ENCODE measurements at places on chromosomes 1 and 21.
A peak's percentile ranks its signal among the peaks of the same experiment; 100 is the strongest.

- DNase-seq: no peak
Measured at GRCh38 chr1:119869995-119870394, 26.3 kb downstream of the ADAM30 start.

DNA sequence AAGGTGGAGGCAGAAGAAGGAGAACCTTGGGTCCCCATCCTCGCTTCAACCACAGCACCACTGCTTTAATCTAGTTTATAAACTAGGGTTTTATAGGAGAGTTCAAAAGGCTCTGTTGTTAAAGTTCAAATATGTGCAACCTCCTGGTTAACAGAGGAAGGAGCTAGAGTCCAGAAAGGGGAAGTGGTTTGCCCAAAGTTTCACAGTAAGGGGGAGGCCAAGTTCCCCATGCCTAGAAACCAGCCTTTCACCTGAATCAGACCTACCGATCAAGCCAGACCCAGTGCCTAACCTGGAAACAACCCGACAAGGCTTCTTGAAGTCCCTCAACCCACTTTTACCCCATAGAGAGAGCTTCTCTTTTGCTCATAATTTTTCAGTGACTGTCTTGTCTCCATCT lies 106.5 kb downstream of the PLPP3 start:
- DNase-seq: no peak

DNA sequence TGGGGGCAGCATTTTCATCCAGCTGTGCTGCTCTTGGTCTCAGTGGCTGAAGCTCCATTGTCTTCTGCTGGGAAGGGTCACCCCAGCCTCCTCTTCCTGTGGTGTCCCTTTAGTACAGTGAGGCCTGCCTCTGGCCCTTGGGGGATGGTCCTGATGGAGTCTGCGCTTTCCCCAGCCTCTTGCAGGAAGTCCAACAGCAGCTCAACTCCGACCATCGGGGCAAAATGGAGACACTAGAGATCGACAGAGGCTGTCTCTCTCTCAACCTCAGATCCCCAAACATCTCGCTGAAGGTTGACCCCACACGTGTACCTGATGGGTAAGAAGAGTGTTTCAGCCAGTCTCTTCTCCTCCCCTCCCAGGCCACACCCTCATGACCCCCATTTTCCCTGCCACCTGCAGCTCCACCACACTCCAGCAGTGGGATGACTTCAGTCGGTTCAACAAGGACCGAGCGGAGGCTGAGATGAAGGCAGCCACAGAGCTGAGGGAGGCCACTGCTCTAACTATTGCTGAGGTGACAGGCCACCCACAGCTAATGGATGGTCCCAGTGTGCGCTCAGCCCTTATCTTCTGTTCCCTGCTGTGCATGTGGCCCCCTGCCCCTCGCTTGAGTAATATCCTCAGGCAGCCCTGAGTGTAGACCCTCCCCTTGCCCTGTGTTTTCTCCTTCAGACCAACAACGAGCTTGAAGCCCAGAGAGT lies 2.0 kb upstream of the ADPRS start:
- DNase-seq: no peak

- no peak for DNase-seq
Measured at GRCh38 chr1:50959303-50959912, 659 bp downstream of the FAF1 start.

- DNase-seq: no peak
Measured at GRCh38 chr1:165218731-165219130, 137.8 kb downstream of the LMX1A start.

GRCh38 chr1:9373619-9374018 lies 80.9 kb downstream of the SPSB1 start:
- no peak for DNase-seq

DNA sequence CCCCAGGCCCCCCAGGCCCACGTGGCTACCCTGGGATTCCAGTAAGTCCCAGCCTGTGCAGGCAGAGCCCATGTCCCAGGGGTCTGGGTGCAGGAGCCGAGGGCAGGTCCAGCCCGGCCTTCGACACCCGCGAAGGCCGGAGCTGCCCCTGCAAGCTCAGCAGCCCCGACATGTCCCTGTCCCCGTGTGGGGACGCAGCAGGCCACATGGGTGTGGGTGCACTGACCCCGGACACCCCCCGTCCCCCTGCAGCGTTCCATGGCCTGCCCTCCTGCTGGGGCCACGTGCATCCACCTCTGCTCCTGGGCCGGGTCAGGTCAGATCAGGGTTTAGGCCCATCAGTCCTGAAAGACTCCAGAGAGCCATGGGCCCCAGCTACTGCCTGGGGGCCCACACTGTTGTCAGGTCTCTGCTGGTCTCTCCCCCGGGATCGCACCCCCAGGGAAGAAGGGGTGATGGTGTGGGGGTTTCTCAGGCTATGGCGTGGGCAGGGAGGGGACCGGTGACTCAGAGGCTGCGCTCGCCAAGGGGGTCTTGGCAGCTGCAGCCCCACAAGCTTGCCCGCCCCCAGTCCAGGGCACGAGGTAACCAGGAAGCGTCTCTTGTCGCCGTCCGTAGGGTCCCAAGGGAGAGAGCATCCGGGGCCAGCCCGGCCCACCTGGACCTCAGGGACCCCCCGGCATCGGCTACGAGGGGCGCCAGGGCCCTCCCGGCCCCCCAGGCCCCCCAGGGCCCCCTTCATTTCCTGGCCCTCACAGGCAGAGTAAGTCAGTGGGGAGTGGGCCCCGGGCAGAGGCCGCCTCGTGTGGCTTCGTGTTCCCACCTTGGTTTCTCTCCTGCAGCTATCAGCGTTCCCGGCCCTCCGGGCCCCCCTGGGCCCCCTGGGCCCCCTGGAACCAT lies 37.5 kb downstream of the SLC19A1 start:
- DNase-seq: no peak

GRCh38 chr1:6872573-6873261 lies 87.5 kb downstream of the CAMTA1 start:
- no peak for DNase-seq

- DNase-seq: no peak
Measured at GRCh38 chr1:192739476-192740184, 69.2 kb upstream of the RGS2 start.

DNA sequence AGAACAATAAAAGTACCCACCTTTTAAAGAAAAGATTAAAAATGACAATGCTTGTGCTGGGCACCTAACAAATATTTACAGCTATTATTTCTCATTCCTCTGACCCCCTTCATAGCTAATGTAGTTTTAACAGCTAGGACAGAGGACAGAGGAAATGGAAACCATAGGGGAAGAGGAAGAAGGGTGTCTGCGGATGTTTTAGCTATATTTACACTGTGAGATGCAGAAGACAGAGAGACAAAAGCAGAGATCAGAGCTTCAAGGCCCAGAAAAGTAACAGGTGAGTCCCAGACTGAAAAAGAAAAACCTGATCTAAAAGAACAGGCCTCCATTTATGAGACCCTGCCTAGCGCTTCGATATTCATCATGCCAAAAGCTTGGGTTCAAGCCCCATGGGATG lies 72.0 kb downstream of the ZNF281 start:
- DNase-seq: no peak

- no peak for DNase-seq
Measured at GRCh38 chr1:222911866-222912265, 97.0 kb downstream of the DISP1 start.

DNA sequence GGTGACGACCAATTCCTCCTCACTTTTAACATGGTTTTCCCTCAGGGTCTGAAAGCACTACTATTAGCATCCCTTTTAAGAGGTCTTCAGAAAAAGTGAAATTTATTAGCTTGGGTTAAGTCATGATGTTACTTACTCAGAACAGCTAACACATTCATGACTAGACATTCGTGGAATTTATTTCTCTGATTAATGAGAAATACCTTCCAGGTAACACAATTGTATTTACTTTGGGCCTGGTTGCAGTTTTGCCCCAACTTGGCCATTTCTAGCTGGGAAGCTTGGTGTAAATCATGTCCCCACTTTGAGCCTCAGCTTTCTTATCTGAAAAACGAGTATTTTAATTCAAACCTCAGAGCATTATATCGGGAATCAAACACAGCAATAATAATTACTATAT lies 119.2 kb upstream of the SPATA6 start:
- no peak for DNase-seq

- DNase-seq: peak; percentile 43
Measured at GRCh38 chr1:247409869-247410544, 6.0 kb upstream of the NLRP3 start.

DNA sequence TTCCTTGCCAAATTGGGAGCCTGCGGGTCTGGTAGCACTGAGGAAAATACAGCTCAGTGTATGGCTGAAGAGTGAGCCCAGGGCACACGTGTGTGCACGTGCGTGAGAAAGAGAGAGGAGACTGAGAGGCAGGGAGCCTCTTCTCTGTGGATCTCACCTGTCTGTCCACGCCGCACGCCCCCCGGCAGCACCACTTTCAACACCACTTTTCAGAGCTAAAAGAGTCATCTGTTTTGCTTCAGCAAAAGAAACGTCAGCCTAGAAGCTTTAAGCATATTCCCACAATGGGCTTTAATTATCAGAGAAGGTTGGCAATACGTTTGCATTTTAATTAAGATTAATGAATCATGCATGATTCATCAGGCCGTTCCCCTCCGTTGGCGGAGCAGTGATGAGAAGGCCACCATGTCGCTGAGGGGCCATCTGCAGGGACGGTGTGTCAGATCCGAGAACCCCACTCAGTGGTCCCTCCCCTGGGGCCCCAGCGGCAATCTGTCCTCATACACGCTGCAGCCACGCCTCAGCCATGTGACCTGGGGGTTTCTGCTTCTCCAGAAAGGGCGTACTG lies 56.8 kb downstream of the SIK1 start:
- no peak for DNase-seq

DNA sequence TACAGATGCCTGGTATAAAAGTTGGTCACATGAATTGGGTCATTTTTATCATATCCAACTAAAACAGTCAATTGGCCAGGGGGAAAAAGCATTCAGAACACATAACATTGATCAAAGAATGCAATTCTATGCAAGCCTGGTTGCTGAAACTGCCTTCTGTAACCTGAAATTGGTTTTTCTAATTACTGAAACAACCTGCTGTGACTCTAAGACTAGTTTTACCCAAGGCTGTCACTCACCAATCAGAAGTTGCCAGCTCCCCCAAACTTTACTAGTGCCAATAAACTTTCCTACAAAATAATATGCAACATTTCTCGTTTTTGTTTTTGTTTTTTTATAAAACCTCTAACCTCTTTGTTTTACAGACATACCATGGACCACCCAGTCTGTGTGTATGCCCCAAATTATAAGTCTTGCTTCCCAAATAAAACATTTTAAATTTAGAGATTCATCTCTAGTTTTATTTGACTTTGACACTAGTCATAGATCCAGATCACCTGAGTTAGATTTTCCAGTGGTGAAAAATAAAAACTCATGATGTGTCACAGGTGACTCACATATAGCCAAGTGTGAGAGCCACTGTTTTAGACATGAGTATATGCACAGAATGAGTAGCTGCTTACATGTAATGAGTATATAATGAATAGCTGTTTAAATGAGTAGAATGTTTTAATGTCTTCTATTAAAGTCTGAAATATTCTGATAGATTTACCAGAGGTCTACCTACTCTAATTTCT lies 64.2 kb upstream of the CR2 start:
- DNase-seq: no peak

DNA sequence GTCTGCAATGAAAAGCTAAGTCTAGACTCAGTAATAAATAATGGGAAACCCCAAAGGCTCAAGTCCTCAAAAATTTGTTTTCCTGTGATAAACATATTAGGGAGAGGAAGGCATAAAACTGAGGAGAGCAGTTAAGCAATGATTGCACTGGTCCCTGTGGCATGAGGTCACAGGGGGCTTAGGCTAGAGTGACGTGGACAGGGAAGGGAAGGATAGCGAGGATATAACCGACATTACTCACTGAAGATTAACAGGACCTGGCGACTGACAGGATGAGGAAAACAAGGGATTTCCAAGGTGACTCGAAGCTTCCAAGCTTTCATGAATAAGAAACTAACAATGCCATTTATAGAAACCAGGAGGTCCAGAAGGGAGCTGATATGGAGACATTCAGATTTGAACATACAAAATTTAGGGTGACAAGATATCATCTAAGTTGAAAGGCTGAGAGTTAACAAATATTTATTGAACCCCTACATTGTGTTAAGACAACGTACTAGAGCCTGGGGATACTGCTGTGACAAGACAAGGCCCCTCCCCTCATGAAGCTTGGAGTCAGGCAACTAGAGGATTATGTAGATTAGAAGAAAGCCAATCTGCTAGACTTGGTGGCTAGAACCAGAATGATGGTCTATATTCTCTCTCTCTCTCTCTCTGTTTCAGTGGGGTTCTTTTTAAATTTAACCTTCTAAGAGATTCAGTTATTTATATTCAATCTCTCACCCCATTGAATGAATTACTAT lies 33.2 kb upstream of the PKN2 start:
- DNase-seq: no peak

DNA sequence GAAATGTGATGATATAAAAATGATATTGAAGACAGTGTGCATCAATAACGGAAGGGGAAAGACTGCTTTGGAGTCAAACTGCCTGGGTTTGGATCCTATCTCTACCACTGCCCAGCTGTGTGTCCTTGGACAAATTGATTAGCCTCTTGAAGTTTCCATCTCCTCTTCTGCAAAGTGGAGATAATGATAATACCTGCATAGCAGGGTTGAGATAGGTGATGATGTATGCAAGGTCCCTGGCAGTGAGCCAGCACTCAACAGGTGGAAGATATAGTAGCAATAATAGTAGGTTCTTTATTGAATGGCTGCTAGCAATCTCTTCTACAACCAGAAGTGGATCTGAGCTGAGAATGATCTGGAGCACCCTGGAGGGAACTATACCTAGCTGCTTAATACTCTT lies 166.7 kb downstream of the MIS18A start:
- no peak for DNase-seq

- no peak for DNase-seq
Measured at GRCh38 chr1:181100934-181101333, 12.4 kb downstream of the IER5 start.

- DNase-seq: peak; percentile 83
Measured at GRCh38 chr1:17438318-17439249, 893 bp downstream of the RCC2 start.

DNA sequence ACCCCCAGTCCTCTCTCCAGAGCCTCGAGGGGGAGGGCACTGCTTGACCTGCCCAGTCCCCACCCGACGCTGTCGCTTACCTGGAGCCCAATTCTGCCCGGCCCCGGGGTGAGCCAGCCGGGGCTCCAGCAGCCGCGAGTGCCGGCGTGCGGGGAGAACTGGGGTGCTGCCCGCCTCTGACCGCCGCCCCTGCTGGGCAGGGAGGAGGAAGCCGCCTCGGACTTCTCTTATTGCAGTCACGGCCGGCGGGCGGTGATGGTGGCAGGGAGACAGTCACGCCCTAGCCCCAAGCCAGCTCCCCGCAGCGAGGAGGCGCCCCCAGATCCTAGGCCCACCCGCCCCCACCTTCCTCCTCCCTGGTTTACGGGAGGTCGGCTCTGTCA lies at the start of gene FGR:
Gene FGR, minus strand, starts transcription at position 201 of the 383 bp plus-strand sequence. CDS start 11,269 bp downstream, outside the sequence.
- DNase-seq: no peak

Data from stimulated activated CD4-positive, alpha-beta T cell treated with anti-CD3 and anti-CD28 coated beads, Interleukin-4, amount 100 ng/mL, for 1 hour (primary cell).